ENCODE measurements at places on chromosomes 11 and 22.
A peak's percentile ranks its signal among the peaks of the same experiment; 100 is the strongest.

- DNase-seq: no peak
These were observed 89.8 kb upstream of the FIBIN start for GRCh38 chr11:26904132-26904531.

DNA sequence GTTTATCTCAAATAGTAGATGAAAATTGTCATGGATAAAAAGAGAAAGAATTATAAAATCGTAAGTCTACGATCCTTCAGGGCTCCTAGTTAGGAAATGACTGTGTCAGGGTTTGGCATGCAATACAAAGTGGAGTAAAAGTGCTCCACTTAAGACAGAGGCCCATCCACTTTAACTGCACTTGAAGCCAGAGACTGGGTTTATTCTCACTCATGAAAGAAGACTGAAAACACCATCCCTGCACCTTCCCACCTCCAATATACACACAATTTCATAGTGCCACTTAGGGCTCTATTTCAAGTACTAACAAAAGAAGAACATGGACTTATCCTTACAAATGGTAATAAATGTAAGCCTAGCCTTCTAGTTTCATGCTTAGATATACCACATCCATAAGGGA, 70.7 kb downstream of the ANO5 start:
- DNase-seq: no peak

GRCh38 chr11:65791719-65792213, 4.9 kb downstream of the OVOL1 start:
- DNase-seq: peak; percentile 35

DNA sequence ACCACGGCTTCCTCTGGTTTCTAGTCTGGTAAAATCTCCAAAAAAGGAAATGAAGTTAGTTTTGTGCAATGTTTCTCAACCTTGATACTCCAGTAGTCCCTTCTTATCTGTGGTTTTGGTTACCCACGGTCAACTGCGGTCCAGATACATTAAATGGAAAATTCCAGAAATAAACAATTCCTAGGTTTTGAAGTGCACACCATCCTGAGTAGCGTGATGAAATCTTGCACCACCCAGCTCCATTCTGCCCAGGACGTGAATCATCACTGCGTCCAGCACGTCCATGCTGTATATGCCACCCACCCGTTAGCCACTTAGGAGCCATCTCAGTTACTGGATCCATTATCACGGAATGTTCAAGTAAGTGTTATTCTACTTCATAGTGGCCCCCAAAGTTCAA, 117.0 kb downstream of the FBXO7 start:
- DNase-seq: no peak

DNA sequence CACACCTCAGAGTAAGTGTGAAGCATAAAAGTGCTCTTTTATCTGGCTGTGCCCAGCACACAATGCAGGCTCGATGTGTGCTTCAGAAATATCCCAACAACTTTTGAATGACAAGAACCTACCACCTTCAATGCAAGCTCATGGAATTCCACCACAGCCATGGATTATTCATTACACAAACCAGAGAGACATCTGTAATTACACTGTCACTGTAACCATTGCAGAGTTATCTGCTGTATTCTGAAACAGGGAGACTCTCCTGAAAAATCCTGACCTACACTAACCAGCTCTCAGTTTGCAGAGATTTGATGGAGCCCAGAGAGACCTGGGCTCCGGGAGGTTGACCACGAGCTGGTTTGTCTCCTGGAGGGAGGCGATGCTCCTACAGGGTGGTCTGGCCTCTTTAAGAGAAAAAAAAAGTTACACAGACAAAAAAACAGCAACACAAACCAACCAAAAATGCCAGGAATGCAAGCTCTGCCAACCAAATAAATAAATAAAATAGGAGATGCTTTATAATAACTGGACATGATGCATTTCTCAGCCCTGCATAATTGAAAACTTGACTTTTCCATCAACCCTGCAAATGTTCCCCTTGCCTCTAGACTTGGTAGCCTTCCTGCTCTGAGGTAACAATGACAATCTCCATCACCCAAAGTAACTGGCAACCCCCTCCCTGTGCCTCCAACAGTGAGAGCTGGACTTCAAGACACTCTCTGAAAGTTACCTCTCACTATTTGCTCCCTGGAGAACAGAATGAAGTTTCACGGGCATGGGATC, 69.7 kb downstream of the ETS1 start:
- DNase-seq: no peak

DNA sequence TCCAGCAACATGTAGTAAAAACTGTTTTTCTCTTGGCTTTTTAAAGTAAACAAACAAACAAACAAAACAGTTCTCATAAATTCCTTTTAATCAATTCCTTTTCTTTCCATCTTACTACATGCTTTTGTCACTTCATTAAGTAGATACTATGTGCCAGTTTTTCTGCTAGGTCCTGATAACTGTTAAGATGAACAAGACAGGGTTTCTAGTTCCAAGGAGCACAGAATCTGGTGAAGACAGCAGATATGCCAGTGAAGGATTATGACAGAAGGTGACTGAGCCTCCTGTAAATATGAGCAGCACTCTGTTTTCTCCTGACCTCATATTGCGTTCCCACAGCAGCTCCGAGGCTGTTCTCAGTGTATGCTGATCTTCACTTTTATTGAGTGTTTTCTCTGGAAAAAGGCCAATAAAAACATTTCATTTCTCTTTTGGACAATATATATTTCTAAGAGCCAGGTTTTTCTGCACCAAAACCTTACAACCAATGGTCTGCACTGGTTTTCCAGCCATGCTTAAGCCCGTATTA, 45.8 kb downstream of the HEPHL1 start:
- no peak for DNase-seq

GRCh38 chr22:49573109-49573765, 254.4 kb downstream of the BRD1 start:
- DNase-seq: no peak

- DNase-seq: no peak
These were observed 133.8 kb downstream of the SPATA19 start for GRCh38 chr11:133711545-133711944.

- no peak for DNase-seq
These were observed 1406.1 kb upstream of the TENM4 start for GRCh38 chr11:80846979-80847378.

DNA sequence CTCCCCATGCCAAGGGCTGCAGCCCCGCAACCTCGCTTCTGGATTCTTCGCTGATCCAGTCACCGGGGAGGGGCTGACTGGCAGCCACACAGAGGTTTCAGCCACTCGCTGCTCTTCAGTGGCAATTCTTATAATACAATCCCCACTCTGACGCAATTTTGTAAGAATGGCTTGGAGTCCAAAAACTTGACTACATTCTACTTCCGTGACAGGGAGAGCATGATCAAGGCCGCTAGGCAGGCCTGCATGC, 14.9 kb downstream of the PPM1F start:
- DNase-seq: no peak

GRCh38 chr11:82733444-82734119, at the start of gene FAM181B:
Gene FAM181B, minus strand, starts transcription at chr11:82733864. Its CDS starts 135 bp downstream, at chr11:82733729.
- peak; percentile 9 for DNase-seq

GRCh38 chr11:84543367-84544159, 1083.6 kb downstream of the DLG2 start:
- DNase-seq: no peak

DNA sequence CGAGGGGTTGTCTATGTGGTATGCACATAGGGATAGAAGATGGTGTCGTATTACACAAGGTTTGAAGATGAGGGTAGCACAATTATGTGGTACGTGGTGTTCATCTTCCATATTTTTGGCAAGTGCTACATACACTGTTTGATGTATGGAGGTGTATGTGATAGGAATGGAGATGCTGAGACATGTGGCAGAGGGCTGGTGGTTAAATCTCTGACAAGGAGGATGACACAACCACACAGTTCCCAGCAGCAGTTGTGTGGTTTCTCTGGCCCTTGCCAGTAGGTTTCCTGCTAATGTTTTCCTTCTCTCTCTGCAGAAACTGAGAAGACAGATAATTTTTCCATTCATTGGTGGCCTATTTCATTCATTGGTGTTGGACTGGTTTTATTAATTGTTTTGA, 17.0 kb downstream of the NCR3LG1 start:
- no peak for DNase-seq

- DNase-seq: no peak
These were observed 617.1 kb downstream of the BRD1 start for GRCh38 chr22:49210606-49211005.

DNA sequence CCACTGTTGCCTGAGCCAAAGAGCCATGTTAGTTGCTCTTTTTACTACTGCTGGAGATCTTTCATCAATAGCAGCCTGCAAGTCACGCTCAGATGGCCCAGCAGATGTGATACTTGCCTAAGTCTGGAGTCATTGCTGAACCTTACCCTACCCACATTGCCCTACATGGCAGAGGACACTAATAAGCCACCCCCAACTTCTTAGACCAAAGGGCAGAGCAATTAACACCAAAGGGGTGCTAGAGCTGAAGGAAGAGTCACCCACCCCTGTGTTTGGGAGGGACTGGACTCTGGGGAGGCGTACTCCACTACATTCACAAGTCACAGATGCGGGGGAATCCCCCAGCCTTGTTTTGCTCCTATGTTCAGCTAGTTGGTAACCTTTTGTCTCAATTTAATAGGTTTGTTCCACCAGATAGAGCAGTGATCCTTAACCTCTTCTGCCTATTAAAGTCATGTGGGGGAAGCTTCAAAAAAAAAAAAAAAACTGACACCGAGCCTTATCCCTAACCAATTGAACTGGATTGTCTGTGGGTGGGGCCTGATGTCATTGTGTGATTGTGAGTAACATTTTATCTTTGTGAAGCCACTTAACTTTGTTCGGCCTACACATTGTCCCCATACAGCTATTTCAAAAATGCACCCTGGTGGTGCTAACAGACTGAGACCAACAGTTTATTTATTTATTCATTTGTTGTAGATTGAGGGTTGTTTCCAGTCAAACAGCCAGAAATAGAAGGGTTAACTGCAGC, 13.1 kb downstream of the ADM start:
- no peak for DNase-seq

- DNase-seq: no peak
These were observed 9.8 kb downstream of the PICK1 start for GRCh38 chr22:38067028-38067415.

GRCh38 chr22:48973694-48974041, 854.0 kb downstream of the BRD1 start:
- DNase-seq: no peak

DNA sequence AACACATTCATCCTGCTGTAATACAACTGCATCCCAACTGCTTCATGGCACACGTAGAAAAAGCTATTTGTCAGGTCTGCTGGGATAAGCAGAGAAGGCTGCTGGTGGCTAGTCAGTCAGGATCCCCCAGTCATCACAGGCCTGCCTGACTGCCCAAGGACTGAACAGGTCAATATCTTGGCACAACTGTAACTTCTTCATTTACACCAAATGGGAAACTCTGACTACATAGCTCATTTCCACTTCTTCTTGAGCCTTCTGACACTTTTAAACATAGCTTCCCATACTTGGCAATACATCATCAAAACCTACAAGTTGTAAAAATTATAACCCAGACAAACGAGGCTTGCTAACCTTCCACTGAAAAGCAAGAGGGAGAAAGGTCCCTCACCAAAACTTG, 2.8 kb downstream of the TMEM9B start:
- DNase-seq: no peak

DNA sequence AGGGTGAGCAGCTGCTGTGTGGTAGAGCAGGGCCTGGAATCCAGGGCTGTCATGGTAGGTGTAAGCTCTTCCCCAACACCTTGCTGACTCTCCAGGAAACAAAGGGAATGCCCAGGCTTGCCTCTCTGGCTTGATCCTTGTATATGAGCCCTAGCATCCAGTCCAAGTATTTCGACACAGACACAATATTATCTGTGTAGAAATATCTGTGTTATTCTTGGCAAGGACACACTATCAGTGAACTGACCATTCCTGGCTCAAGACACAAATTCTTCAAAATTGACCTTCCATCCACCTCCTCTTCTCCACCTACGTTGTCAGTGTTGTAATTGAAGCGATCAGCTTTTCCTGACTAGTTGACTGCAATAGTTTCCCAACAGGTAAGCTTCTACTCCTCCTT, 312.0 kb upstream of the NARS2 start:
- no peak for DNase-seq

- DNase-seq: no peak
These were observed 238.4 kb downstream of the BRD1 start for GRCh38 chr22:49589301-49589700.

- no peak for DNase-seq
These were observed 265.7 kb downstream of the OR4C45 start for GRCh38 chr11:50298182-50298988.

DNA sequence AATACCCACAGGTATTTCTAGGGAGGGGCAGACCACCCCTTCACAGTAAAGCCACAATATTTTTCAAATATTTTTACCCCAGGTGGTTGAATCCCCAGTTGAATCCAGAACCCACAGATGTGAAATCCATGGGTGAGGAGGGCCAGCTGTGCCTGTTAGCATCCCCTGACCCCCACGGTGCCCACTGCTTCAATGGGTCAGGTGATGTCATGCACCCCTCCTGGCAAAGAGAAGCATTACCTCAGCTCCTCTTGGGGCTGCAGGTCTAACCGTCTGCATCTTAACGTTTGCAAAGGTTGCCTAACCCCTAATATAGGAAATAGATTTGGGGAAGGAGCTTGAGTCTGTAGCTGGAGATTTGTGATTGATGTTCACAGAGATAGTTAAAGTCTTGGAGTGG, 24.7 kb upstream of the IL17RA start:
- DNase-seq: no peak

DNA sequence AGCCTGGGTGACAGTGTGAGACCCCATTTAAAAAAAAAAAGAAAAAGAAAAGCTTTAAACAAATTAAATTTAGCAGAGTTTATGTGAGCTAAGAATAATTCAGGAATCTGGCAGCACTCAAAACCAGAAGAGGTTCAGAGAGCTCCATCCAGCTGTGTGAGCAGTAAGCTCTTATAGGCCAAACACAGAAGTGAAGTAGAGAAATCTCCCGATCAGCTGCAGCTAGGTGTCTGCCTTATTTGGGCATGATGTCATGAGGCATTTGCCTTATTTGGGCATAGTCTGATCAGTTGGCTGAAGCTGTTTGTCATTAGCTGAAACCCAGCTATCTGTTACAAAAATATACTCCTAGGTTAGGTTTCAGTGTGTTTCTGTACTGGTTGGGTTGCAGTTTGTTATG, 8.2 kb downstream of the MS4A15 start:
- DNase-seq: no peak

- DNase-seq: no peak
These were observed 540.3 kb downstream of the NTM start for GRCh38 chr11:131910523-131911387.
